ENCODE measurements at places on chromosomes 5 and 9.

- DNase-seq: no peak
Observed at GRCh38 chr9:121651295-121652020, at the start of gene DAB2IP. Gene DAB2IP, plus strand, starts transcription at chr9:121651634. Its CDS starts 142 bp downstream, at chr9:121651776.

- no peak for DNase-seq
Observed at GRCh38 chr5:113792806-113793205, 279.3 kb downstream of the YTHDC2 start.

GRCh38 chr5:1508659-1509290 is 15.0 kb downstream of the LPCAT1 start:
- no peak for DNase-seq

GRCh38 chr5:138849439-138849838 is 25.7 kb downstream of the LRRTM2 start:
- no peak for DNase-seq

DNA sequence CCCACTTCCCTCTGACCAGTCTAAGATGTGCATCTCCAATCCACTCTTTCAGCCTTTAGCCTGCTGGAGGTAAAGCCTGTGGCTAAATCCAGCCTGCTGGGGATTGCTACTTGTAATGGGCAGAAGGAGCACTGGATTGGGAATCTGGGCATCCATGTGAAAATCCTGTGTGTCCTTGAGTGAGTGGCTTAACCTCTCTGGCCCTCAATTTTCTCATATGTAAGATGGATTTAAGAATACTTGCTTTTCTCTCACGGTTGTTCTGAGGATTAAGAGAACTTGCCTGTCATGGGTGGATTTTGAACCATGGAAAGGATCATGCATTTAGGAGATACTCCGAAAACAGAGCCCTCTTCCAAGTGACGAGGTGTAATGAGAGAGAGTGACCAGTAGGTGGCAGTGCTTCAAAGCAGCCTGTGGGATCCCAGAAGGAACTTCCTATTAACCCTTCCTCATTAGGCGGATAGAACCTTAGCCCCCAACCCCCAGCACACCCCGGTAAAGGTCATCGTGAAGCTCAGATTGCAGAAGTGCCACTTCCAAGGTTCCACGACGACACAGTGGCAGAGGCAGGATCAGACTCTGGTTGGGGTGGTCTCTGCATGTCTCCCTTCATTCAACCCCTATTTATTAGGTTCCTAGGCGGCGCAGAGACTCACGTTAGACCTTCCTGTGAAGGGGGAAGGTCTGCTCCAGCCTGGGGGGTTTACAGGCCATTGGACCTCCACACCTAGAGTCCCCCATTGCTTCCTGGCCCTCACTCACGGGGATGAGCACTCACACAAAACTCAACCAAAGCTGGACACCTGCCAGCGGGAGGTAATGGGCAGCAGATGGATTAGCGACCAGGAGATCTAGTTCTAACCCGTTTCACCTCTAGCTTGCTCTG is 68.7 kb upstream of the ZNF618 start:
- peak; percentile 8 for DNase-seq

- no peak for DNase-seq
Observed at GRCh38 chr9:22203371-22204138, 194.4 kb upstream of the CDKN2B start.

- DNase-seq: no peak
Observed at GRCh38 chr5:14405706-14406553, 175.7 kb upstream of the OTULINL start.

GRCh38 chr5:62960781-62961180 is 382.2 kb downstream of the LRRC70 start:
- no peak for DNase-seq

DNA sequence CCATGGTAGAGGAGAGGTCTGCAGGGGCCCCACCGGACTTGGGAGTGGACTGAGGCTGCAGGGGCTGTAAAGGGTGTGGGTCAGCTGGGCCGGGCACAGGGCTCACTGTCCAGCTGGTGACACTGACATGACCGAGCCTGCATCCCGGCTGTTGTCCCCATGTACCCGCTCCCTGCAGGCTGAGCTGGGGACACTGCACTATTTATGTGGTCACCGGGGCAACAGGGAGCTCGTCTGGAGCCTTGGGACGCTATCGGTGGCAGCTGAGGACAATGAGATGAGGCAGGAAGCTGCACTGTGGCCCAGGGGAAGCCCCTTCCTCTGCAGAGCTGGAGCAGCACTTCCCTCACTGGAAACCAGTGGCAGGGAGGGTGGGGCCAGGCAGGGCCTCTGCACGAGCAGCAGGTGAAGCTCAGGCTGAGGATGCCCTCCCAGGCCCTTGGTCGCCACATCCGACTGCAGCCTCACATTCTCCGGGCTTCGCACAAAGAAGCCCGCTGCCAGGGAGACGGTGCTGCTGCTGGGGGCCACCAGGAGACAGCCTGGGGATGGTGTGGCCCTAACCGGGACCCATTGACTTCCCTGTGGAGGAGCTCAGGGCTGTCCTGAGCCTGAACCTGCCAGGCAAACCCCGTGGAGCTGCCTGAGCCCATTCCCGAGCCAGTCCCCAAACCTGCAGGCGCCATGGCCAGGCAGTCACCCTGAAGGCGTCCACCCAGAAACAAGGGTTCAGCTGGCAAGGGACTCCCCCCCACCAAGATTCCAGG is 26.4 kb downstream of the ZDHHC11B start:
- no peak for DNase-seq

GRCh38 chr9:1878811-1879210 is 136.3 kb upstream of the SMARCA2 start:
- DNase-seq: no peak

DNA sequence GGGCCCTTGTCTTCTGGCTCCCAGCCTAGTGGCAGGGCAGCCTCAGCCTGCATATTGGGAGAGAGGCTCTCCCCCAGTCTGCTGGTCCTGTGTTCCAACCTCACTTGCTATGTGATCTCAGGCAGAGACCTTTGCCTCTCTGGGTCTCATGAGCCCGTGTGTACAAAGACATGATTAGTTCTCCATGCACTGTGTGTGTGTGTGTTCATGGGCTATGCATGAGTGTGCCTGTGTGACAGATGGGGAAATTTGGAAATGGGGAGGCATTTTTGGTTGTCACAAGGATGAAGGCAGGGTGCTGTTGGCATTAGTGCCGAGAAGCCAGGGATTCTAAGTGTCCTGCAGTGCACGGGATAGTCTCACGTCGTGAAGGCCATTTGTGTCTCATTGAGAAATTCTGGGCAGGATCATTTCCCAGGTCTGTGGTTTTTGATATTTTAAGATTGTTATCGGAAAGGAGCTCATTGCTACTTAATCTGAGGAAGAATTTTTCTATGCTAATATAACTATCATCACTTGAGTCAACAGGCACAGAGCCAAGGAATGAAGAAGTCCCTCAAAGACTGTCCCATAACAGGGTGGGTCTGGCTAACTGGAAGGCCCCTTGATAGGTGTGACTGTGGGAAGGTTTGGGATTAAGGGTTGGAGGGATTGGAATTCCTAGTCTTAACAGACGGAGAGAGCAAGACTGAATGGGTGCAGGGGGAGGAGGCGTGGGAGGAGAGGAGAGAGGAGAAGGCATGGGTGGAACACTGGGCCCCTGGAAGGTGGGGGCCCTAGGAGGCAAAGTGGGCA is 168.5 kb downstream of the RGS3 start:
- no peak for DNase-seq

DNA sequence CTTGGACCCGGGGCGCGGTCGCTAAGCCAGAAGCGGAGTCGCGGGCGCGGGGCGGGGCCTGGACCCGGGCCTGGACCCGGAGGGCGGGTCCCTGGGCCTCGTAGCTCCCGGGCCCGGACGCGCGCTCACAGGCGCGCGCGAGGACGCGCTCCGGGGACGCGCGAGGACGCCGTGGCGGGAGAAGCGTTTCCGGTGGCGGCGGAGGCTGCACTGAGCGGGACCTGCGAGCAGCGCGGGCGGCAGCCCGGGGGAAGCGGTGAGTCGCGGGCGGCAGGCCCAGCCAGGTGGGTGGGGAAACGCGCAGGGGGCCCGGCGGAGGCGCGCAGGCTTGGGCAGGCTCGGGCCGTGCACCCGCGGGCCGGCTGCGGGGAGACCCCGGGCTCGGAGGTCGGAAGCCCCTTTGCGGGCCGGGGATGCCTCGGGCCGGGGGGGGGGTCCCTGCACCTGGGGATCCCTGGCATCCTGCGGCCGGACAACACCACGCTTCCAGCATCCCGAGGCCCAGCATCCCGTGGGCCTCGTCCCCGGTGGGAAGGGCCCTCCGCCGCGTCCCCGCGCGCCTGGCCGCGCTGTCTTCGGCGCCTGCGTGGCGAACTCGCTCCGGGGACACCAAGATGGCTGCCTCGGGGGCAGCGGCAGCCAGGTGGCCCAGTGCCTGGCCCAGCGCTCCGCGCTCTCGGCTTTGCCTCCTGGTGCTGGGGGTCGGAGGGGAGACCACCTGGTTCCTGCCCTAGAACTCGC is at the start of gene SFXN1:
Gene SFXN1 (plus strand): TSS at position 177 of the 741 bp plus-strand sequence. CDS start 13,544 bp downstream, outside the sequence.
- DNase-seq: peak; percentile 11

- no peak for DNase-seq
Observed at GRCh38 chr5:33023649-33024048, 312.5 kb downstream of the NPR3 start.

Measured in activated CD8-positive, alpha-beta memory T cell treated with anti-CD3 and anti-CD28 coated beads for 1 hour (primary cell).